ENCODE measurements at places on chromosomes 16 and 17.

DNA sequence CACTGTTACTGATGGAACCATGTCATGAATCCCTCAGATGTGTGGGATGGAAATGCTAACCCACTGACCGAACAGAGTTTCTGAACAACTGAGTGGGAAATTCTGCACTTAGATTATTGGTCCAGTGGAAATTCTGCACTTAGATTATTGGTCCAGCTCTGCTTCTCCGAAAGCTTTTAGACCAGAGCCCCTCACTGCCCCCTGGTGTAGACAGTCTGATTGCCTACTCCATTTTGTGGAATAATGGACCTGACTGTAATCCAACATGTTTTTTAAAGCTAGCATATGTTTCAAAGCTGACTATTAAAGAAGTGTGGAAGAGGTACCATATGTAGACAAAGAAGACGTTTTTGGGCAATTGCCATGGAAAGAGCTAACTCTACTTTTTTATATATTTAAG, 50.3 kb upstream of the TBX2 start:
- DNase-seq, result no peak

GRCh38 chr17:38342886-38343607, 709 bp downstream of the GPR179 start:
- DNase-seq, result no peak

- no peak for DNase-seq
Observed at GRCh38 chr17:65527381-65527780, 34.1 kb downstream of the AXIN2 start.

DNA sequence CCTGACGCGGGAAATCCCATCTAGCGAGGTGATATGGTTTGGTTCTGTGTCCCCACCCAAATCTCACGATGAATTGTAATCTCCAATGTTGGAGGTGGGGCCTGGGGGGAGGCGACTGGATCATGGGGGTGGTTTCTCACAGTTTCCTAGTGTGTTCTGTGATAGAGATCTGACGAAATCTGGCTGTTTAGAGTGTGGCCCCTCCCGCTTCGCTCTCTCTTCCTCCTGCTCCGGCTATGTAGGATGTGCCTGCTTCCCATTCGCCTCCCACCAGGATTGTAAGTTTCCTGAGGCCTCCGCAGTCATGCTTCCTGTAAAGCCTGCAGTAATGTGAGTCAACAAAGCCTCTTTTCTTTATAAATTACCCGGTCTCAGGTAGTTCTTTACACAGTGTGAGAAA, 31.6 kb downstream of the IFT140 start:
- DNase-seq, result no peak

GRCh38 chr17:31394544-31394943, 3.1 kb downstream of the RAB11FIP4 start:
- peak; percentile 30 for DNase-seq

GRCh38 chr16:63856537-63856936, 1265.3 kb downstream of the CDH11 start:
- no peak for DNase-seq

- no peak for DNase-seq
Observed at GRCh38 chr17:6018788-6019187, 51.4 kb upstream of the WSCD1 start.

DNA sequence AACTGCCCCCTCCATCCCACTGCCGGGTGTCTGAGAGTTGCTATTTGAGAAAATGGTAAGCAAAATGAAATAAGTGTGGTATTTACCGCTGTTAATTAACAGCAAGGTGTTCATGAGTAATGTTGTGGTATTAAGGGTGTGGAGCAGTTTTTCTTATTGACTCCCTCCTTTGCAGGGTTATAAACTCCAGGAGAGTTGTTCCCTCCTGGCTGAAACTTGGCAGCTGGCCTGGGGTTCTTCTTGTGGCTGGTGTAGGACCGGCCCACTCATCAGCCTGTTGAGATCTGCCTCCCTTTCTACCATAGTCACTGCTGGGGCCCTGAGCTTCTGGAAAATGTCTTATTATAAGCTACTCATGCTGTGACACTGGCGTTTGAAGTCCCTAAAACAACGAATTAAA, 128.6 kb downstream of the SOX9 start:
- DNase-seq, result no peak

- peak; percentile 29 for DNase-seq
Observed at GRCh38 chr17:73211745-73212144, 18.9 kb downstream of the COG1 start.

GRCh38 chr16:73171380-73171779, 123.5 kb upstream of the ZFHX3 start:
- no peak for DNase-seq

- DNase-seq, result no peak
Observed at GRCh38 chr17:73650617-73651200, 6.5 kb upstream of the SDK2 start.

DNA sequence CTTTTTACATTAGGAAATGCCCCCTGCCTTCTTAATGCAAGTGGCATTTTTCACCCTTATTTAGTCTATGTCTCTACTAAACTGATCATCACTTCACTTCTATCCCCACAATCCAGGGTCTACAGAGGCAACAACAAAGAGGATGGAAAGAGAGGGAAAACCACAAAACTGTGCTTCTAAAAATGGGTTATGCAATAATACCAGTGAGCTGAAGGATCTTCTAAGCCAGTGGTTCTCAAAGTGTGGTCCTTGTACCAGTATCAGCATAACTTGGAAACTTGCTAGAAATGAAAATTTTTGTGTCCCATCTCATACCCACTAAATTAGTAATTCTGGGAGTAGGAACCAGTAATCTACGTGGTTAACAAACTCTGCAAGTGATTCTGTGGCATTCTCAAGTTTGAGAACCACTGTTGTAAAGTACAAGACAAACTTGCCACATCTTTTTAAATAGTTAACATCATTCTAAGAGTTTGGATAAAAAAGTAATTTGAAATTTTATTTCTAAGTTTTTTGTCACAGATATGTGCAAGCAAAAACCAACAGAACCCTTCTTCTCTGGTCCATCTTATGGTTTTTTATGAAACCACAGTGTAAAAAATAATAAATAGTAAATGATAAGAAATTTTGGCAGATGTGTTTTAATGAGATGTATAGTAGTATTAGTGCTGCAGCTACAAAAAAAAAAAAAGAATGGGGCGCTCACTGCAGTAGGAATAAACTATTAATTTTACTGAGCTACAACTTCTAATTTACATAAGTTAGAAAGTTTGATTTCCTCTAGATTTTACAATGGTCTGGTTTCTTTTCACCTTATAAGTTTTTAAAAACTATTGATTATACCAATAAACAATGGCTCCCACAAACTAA, 16.2 kb downstream of the CDC27 start:
- no peak for DNase-seq

DNA sequence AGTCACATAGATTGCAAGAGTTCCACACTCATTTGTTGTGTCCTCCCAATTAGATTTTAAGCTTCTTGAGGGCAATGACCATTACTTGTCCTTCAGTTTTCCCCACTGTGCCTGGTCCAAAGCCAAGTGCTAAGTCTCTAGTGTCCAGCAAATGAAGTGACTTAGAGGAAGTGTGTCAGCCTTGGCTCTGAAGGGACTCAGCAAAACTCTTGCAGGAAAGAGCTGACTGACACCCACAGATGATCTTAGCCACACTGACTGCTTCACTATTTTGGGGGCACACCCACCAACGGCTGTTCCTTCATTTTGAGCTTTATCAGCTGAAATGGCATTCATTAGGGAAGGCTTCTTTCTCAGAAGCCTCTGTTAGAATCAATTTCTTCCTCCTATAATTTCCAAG, 358.1 kb downstream of the UTP18 start:
- no peak for DNase-seq

GRCh38 chr17:81309859-81310839, 15.0 kb upstream of the SLC38A10 start:
- no peak for DNase-seq

GRCh38 chr17:33175562-33175961, 117.5 kb downstream of the ASIC2 start:
- DNase-seq, result no peak

DNA sequence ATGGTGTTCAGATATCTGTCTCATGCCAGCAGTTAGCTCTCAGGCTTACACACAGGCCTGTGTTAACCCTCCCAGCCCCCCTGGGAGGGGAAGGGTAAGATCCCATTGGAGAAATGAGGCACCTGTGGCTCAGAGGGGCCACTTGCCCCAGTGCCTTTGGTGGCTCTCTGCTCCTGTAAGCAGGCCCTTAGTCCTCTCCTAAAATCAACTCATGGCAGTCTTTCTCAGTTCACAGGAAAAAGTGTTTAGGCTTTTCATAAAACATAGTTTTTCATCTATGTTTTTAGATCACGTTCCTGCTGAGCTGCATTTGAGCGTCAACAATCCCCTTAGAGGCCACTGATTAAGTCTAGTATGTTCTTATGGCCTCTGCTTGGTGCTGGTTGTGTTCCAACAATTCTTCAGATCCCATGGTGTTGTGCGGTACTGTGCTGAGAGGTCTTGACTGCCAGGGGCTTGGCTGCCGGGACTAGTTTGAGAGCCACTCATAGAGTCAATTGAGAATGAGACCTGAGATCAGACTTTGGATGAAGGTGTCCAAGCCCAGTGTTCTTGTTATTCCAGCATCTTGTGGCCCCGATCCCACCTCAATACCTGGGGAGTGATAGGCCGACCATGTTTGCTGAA, 10.6 kb downstream of the TAOK2 start:
- no peak for DNase-seq

DNA sequence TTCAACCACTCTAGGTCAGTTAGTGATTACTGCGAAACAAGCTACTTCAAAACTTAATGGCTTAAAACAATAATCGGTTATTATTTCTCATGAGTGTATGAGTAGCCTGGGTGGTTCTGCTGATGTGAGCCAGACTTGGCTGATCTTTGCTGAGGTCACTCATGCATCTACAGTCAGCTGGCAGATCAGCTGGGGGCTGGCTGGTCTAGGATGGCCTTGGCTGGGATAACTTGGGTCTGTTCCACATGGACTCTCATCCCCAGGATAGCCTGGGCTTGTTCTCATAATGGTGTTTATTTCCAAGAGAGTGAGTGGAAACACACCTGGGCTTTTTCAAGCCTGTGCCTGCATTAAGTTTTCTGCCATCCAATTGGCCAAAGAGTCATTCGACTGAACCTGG, 13.0 kb downstream of the CCDC182 start:
- no peak for DNase-seq

DNA sequence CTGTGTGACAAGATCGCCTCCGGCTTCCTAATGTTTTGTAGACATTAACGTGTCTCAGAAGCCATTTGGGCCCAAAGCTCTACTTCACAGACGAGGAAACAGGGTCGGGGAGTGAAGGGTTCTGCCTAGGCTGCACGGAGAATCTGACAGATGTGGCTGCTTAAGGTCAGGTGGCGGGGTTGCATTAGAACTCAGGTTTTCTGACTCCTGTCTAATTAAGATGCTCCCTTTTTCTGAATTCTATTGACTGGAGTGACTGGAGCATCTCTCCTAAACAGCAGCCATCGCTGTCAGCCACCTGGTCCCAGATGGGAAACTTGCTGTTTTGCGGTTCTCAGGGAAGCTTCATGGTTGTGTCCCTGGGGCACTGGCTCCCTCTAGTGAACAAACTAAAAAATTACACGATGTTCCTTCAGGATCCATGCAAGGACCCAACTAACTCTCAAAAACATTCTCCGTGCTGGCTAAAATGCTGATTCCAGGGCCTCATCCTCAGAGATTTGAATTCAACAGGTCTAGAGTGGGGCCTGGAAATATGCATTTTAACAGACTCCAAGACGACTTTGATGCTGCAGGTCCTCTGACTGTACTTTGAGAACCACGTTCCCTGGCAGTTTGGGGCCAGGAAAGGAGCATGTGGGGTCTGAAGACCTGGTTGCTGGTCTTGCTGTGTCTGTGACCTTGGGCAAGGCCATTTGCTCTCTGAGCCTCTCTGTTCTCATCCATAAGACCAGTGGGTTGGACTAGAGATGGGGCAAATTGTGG, 117.4 kb downstream of the IRF8 start:
- no peak for DNase-seq

- no peak for DNase-seq
Observed at GRCh38 chr17:77212833-77213777, 72.3 kb downstream of the SEC14L1 start.

GRCh38 chr16:86286991-86287663, 223.2 kb upstream of the FOXF1 start:
- DNase-seq, result no peak

- no peak for DNase-seq
Observed at GRCh38 chr17:59828478-59828760, 64.3 kb downstream of the TUBD1 start.

DNA sequence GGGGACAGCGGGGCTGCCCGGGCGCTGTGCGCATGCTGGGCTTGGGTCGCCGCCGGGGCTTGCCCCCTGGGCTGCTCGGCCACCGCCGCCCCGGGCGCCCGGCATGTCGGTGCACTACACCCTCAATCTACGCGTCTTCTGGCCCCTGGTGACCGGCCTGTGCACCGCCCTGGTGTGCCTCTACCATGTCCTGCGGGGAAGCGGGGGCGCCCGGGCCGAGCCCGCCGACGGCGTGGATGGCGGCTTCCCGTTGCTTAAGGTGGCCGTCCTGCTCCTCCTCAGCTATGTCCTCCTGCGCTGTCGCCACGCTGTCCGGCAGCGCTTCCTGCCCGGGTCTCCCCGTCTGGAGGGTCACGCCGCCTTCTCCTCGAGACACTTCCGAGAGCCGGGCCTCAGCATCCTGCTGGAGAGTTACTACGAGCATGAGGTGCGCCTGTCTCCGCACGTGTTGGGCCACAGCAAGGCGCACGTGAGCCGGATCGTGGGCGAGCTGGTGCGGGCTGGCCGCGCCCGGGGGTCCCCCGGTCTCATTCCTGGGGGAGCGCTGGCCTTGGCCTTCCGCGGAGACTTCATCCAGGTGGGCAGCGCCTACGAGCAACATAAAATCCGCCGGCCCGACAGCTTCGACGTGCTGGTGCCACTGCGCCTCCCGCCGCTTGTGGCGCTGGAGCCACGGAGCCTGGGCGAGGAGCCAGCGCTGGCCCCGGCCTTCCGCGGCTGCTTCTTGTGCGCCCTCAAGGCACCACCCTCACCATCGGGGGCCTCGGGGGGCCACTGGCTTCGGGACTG, 789 bp downstream of the ITPRIPL2 start:
- DNase-seq, result no peak

DNA sequence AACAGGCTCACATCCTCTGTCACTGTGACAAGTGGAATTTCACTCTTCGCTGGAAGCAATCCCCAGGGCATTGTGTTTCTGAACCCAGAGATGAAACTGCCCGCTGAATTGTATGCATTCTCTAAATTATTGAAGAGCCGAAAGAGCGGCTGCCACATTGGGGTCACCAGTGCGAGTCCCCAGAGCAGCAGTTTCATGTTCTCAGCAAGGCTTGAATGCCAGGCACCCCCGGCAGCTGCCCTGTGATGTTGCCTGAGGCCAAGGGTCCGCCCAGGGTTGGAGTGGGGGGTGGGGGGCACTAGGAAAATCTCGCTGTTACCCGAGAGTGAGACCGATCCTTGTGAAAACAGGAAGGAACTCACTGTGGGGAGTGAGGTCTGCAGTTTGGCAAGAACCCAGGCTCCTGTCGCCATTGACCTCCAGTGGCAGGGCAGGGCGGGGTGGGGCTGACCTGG, 20.7 kb upstream of the BCAR1 start:
- no peak for DNase-seq

GRCh38 chr17:43224146-43224705, 4.2 kb downstream of the CCDC200 start:
- no peak for DNase-seq

DNA sequence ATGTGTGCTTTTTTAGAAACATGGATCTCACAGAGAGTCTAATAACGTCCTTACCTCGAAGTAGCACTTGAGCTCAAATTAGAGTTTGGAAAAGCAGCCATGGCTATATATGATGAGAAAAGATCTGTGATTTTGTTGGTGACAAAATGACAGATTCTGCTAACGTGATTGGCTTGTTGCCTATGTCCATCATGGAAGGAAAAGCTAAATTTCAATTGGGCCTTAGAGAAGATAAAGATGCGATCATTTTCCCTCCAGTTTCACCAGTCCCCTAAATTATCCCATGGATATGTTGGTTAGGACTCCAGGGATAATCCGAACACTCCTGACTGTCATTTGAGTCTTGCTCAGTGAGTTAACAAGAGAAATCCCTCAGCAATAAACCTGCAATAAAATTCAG, 175.8 kb downstream of the C16orf95 start:
- DNase-seq, result no peak
